NCI-H82 (cell line): ENCODE measurements at places on chromosomes 1 and 21.
A peak's percentile ranks its signal among the peaks of the same experiment; 100 is the strongest.

- peak; percentile 57 for DNase-seq
Measured at GRCh38 chr1:69967245-69967766, 238.1 kb downstream of the LRRC40 start.

DNA sequence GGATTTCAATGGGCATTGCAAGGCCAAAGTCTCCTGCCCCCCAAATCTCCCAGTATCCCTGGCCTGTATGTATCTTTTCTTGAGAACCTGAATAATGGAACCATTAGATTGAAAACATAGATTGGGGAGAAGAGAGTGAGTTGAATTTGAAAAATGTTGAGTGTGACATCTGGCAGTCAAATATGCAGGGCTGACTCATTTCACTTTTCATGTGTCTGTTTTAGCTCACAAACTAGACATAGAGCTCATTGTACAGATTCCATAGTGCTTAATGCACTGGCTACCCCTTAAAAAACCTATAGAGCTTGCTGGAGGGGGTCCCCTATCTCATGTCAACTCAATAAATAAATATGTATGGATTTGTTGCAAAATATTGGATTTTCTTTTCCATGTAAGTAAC is 30.8 kb downstream of the DDR2 start:
- no peak for DNase-seq

- no peak for DNase-seq
Measured at GRCh38 chr1:33388805-33389771, 41.8 kb downstream of the PHC2 start.

DNA sequence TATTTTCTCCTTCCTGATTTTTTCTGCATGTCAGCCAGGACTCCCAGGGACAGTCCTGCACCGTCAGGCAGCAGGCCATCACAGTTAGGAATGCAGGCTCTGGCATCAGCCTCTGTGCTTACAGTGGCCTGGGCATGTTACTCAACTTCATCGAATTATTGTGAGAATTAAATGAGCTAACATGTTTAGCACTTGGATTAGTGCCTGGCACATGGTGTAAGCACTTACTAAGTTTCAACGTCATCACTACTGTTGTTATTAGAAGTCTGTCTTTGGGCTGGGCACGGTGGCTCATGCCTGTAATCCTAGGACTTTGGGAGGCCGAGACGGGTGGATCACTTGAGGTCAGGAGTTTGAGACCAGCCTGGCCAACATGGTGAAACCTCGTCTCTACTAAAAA is 45.1 kb downstream of the SCCPDH start:
- DNase-seq, result peak; percentile 42

DNA sequence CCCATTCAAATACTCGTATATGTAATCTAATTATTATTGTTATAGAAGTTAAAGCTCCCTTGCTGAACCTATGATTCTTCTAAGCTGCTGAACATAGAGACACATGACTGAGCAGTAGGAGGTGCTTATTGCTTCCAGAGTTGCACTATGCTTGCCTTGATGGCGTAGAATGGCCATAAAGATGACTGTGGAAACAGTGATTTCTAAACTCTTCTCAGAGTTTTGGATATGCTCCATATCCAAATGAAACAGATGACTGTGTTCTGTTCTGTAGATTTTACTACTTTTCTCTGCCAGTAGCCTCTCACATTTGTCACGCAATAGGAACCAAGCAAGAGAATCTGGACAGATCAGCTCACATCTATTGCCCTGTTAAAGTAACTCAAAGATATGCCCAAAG is 88.1 kb upstream of the CACYBP start:
- DNase-seq, result peak; percentile 57

- no peak for DNase-seq
Measured at GRCh38 chr1:39826583-39826982, 37.9 kb upstream of the BMP8B start.

DNA sequence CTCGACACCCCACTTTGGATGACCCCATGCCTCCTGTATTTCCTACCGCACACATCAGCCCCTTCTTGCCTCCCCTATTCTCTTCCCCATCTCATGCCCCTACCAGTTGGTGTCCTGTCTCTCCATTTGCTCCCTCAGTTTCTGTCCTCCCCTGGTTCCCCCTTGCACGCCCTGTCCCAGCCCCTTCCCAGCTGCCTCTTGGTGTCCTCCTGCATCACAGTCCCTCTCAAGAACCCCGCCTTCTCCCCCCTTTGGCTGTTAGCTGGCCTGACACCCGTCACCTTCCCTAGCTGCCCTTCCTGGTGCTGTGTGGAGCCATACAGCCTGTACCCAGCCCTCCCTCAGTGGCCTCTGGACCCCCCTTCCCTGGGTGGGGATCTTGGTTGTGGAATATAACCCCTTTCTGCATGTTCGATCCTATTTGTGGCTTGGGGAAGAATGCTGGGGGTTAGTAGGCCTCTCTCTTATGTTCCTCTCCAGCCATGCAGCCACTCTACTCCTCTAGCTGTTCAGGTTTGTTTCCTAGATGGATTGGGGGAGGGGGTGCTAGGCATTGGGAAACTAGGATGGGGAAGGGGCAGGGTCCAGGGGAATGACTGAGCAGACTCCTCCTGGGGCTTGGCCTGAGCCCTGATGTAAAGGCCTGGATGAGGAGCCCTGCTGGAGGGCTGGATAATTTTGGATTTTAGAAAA is 41.4 kb upstream of the NFASC start:
- DNase-seq, result peak; percentile 66

DNA sequence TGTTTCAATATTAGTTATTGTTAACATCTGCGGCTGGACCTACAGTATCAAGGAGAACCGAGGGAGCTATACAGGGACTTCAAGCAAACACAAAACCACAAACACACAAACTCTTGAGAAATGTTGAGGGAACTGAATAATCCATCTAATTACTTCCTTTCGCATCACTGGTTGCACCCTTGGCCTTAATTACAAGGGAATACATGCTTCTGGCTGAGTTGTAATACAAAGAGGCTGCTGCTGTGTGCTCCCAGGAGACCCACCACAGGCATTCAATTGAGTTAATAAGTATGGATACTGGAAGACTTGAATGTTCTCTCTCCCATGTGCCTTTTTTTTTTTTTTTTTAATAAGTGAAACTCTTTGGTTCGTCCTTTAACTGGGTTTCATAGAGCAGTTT is 16.8 kb upstream of the SMYD2 start:
- DNase-seq, result no peak

DNA sequence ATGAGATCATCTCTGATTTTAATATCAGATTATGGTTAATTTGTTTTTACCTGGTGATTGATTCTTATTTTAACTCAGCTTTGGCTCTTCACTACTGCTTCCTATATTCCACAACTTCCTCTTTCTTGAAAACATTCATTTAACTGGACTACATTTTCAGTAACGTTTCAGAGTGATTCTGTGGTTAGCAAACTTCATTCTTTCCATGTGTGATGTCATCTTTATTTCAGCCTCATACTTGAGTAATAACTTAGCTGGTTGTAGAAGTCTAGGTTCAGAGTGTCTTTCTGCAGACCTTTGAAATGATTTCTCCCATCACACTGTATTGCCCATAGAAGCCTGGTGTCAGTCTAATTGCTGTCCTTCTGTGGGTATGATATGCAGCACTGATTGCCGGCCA is 36.0 kb upstream of the SLC35F3 start:
- no peak for DNase-seq

DNA sequence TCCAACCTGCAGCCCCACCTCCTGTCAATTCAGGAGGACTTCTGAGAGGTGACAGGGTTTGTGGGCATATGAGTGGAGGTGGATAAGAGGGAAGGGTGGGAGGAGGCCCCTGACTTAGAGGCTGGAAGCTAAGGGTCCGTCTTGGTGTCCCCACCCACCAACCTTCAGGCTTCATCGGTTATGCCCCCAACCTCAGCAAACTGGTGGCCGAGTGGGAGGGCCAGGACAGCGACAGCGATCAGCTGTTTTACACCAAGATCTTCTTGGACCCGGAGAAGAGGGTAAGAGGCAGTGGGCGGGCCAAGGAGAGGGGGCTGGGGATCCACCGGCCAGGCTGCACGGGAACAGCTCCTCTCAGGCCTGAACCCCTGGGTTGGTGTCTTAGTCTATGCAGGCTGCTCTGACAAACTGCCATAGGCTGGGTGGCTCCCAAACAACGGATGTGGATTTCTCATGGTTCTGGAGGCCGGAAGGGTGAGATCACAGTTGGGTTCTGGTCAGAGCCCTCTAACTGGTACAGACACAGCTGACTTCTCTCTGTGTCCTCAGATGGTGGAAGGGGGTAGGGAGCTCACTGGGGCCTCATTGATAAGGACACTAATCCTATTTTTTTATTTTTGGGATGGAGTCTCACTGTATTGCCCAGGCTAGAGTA is 18.1 kb downstream of the PLOD1 start:
- no peak for DNase-seq

DNA sequence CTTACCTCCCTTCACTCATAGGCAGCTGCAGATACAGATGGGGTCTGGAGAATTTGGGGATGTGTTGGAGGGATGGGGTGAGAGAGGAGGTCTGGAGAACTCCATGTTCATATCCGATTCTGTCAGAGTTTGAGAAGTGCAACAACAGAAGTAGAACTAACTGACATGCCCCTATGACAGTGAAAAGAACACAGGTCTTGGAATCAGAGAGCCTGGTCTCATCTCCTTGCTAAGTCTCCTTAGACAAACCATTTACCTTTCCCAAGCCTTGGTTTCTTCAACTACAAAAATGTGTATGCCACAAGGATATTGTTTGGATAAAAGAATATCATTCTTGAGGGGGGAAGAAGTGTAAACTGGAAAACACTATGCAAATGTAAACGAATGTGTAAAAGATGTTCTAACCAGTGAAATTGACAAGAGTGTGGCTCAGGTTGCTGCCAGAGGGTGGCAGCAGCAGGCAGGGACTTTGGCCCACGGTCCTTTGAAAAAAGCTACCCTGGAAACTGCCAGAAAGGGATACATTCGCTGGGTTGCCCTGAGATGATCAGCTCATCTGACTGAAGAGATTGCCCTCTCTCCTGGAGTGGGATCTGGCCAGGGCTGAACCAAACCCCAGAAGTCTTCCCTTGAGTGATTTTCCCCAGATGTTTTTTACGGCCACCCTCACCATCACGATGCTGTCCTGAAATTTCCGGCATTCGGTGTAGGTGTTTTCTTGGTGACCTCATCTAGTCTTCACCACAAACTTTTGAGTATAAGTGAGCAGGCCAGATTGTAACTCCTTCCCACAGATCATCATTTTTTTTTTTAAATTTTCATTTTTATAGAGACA is 17.0 kb upstream of the CD2 start:
- peak; percentile 75 for DNase-seq

- no peak for DNase-seq
Measured at GRCh38 chr21:41119901-41120300, 48.1 kb upstream of the BACE2 start.

DNA sequence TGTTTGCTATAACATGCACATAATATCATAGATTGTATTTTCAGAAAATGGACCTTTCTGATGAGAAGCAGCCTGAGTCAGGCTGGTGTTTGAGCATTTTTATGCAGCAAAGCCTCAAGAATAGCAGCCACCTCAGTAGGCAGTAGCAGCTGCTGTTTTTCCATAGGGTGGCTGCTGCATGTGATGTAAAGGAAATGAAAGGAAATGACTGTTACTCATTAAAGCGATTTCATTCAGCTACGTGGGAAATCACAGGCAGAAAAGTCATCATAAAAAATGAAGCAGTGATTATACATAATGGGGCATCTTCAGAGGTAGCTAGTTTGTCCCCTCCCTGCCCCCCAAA is 110.4 kb downstream of the PATJ start:
- no peak for DNase-seq

GRCh38 chr1:200317236-200317635 is 92.6 kb downstream of the ZNF281 start:
- no peak for DNase-seq

GRCh38 chr1:26575348-26575747 is 45.8 kb downstream of the RPS6KA1 start:
- no peak for DNase-seq

DNA sequence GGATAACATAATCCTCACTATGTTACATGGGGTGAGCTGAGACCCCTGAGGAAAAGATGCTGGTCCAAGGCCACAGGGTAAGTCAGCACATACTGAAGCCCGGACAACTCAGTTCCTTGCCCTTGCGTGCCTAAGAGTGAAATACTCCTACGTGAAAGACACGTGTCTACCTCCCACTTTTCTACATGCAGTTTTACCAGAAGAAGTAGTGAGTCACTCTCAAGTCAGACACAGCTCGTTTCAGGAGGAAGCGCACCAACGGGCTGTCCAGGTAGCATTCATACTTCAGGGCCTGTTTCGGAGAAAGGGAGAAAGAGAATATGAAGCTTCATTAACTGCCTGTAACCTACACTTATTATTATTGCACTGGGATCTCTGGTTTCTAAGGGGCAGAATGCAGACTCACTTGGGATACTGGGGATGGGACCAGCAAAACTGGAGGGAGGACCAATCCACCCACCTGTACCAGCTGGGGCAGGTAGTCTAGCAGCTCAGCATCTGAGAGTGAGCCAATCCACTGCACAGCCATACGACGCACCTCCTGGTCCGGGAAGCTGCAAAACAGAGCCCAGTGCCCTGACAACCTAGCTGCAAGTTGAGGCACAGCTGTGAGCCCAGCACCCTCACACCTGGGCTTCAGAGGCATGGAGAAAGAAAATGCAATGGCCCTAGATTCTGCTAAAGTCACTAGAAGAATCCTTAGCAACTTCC is 32.4 kb upstream of the PPP1R15B start:
- DNase-seq, result no peak

DNA sequence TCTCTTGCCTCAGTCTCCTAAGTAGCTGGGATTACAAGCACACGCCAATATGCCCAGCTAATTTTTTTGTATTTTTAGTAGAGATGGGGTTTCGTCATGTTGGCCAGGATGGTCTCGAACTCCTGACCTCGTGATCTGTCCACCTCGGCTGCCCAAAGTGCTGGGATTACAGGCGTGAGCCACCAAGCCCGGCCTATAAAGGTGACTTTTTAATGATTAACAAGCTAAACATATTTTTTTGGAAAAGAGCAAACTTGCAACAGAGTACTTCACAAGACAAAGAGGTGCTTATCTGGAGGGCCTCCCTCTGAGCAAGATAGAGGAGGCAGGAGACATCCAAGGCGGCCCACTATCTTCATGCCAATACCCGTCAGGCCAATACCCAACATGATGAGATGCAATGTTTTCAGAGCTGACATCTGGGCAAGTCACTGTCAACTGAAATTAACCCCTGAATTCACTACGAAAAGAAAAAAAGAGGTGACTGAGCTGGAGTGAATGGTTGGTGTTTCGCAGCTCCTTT is 10.5 kb downstream of the BCAR3 start:
- no peak for DNase-seq

GRCh38 chr1:187763976-187764375 is 935.2 kb downstream of the PLA2G4A start:
- DNase-seq, result no peak

DNA sequence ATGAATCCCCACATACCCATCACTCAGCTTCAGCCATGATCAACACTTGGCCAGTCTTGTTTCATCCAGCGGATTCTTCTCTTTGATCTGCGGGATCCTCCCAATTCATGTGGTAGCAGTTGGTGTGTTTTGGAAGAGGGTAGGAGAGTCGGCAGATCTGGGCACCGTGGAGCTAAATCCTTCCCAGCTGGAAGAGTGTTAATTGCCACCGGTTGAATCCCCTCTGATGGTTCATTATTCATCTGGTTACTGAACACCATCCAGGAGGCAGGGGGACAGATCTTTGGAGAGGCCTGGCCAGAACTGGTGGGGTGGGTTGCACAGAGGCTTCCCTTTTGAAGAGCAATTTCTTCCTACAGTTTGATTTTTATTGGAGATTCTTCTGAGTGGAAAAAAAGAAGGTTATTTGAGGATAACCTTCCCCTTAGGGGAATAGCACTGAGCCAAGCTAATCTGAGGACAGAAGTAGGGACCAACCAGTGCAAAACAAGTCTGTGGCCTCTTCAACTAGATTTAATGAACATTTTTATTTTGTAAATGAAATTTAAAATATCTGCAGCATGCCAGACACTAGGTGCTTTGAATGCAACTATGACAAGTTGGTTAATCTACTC is 8.1 kb downstream of the NFASC start:
- DNase-seq, result peak; percentile 85
